ENCODE measurements at places on chromosomes 4 and X.

- no peak for DNase-seq
These were observed 24.1 kb downstream of the TMPRSS11A start for GRCh38 chr4:67939195-67939594.

DNA sequence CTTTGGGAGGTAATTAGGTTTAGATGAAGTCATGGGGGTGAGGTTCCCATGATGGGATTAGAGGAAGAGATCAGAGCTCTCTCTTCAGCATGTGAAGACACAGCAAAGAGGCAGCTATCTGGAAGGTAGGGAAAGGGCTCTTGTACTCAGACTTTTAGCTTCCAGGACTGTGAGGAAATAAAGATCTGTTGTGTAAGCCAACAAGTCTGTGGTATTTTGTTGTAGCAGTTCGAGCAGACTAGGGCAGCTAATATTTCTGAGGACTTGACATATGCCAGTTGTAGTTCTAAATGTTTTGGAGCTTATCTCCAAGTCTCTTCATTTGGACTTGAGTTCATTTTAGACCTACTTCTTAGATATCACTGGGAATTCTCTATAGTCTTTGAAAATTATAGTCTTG is 137.3 kb upstream of the PDE5A start:
- DNase-seq: no peak

GRCh38 chrX:65420154-65420553 is 114.4 kb downstream of the LAS1L start:
- DNase-seq: no peak

GRCh38 chrX:96453139-96453538 is 231.5 kb upstream of the DIAPH2 start:
- peak; percentile 57 for DNase-seq

DNA sequence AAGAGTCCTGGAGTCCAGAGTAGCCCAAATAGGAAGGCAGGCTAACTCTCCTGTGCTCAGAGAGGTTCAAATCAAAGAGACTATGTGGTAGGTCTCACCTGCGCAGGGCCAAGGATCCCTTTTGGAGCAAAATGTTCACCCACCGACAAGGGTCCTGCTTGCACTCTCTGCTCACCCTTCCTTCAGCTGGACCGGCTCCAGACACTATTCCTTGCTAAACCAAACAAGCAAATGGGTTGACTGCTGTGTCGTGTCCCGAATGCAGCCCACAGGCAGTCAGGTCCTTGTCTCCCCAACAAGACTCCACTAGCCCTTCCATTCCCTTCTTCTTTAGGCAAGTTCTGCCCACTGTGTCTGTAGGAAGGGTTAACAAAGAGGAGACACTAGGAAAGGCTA is 760 bp downstream of the TRMT2B start:
- no peak for DNase-seq

GRCh38 chrX:103640401-103641155 is 11.8 kb downstream of the TCEAL1 start:
- DNase-seq: peak; percentile 2

GRCh38 chr4:21184788-21185187 is 484.5 kb downstream of the PACRGL start:
- no peak for DNase-seq

GRCh38 chr4:7518871-7519637 is 84.3 kb upstream of the PSAPL1 start:
- no peak for DNase-seq

- DNase-seq: no peak
These were observed at the start of gene PDZD4 for GRCh38 chrX:153829799-153830639. Gene PDZD4 (minus strand): TSS chrX:153830544. CDS start chrX:153830298, 246 bp downstream.

DNA sequence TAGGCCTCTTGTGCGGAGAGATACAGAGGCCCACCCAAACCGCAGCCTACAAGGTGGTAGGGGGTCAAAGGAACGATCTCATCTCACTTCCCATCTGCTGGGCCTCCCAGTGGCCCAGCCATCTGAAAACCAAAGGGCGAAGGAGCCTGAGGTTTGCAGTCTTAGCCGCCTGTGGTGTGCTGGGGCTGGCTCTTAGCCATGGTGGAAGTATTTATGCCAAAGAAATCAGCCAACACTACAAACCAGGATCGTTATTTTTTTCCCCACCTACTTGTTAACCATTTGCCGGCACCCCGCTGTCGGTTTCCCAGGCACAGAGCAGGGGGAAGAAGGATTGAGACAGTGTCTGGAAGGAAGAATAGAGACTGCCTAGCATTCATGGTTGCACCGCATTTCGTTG is 30.9 kb upstream of the CDKL5 start:
- DNase-seq: peak; percentile 30

GRCh38 chrX:10676235-10676957 is 56.0 kb upstream of the MID1 start:
- DNase-seq: no peak

DNA sequence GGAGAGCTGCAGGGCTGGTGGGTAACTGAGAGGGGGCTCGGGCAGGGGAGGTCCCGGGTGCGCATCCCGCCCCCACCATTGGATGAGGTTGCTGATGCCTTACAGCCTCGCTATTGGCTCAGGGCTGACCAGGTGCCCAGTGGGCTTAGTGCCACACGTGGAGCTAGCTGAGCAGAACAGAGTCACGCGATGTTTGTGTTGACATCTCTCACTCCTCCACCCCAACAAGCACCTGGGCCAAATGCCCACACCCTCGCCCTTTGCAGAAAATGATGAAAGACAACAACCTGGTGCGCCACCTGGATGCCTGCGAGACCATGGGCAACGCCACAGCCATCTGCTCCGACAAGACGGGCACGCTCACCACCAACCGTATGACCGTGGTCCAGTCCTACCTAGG is 31.8 kb downstream of the ATP2B3 start:
- DNase-seq: no peak

GRCh38 chr4:17063888-17064287 is 165.4 kb upstream of the LDB2 start:
- no peak for DNase-seq

DNA sequence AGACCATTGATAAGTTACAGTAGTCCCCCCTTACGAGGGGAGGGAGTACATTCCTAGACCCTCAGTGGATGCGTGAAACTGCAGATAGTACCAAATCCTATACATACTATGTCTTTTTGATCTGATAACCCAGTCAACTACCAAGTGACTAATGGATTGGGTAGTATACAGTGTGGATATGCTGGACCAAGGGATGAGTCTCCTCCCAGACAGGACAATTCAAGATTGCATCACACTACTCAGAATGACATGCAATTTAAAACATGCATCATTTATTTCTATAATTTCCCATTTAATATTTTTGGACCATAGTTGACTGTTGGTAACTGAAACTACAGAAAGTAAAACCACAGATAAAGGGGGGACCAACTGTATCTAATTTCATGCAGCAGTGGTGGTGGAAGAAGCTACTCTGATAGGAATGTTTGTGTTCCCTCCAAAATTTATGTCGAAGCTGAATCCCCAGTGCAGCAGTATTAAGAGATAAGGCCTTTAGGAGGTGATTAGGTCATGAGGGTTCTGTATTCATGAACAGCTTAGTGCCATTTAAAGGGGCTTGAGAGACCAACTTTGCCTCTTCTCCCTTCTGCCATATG is 11.9 kb downstream of the HADH start:
- DNase-seq: no peak

DNA sequence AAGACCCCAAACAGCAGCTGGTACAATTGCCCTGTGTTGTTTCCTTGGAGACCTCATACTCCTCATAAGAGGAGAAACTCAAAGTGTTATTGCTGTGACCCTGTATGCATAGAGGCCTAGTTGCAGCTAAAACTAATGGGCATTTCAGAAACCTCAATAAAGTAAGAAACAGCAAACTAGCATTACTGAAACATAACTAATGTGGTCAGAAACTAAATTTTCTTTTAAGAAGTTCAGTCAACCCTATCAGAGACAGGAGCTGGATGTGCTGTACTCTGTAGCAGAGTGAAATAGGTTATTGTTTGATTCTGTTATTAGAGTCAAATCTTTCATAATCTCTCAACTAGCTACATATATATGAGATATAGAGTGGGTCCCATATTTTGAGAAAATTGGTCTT is 257.5 kb upstream of the IRS4 start:
- DNase-seq: no peak

DNA sequence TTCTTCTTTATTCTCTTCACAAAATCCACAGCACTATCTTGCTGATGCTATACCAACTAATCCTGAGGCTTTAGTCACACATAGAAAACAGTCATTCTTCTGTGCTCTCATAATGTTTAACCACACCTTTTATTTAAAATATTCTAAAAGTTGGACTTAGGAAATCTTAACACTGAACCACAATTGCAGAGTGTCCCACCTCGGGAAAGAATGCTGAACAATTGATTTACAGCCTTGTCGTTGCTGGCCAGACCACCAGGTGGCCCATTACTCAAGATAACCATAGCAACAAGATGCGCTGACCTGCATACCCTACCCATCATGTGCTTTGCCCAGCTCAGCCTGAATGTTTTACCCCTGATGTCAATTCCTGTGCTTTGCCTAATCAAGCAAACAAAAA is 100.8 kb downstream of the ARSJ start:
- DNase-seq: peak; percentile 75

GRCh38 chr4:23333946-23334878 is 555.6 kb downstream of the PPARGC1A start:
- peak; percentile 87 for DNase-seq

GRCh38 chr4:62161446-62161845 is 961.3 kb downstream of the ADGRL3 start:
- no peak for DNase-seq

- no peak for DNase-seq
These were observed 114.9 kb upstream of the TEX13D start for GRCh38 chrX:124217304-124218251.

- DNase-seq: no peak
These were observed 106.1 kb downstream of the RBM47 start for GRCh38 chr4:40523581-40523980.

GRCh38 chr4:169025184-169025583 is 15.1 kb upstream of the CBR4 start:
- DNase-seq: no peak

GRCh38 chr4:9962611-9963314 is 58.5 kb downstream of the SLC2A9 start:
- no peak for DNase-seq

DNA sequence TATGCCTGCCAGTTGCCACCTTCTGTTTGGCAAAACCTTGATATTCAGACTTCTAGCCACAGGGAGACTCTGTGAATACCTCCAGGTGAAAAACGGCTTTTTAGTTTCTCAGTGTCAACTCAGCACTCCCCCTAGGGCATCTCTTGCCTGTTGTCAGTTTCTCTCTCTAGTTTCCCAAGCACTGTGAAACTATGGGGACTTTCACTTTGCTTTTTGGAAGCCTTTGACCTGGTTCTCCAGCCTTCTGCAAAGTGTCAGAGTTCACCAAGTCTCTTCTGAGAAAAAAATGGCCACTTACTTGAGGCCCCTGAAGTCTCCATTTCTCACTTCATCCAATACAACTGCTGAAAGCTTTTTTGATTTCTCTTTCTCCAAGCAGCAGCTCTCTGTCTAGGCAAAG is 521.5 kb downstream of the INPP4B start:
- no peak for DNase-seq

- DNase-seq: no peak
These were observed 39.0 kb downstream of the FAM53A start for GRCh38 chr4:1644891-1645657.
